NAMALWA (cell line): ENCODE measurements at places on chromosomes 16 and 17.
A peak's percentile ranks its signal among the peaks of the same experiment; 100 is the strongest.

DNA sequence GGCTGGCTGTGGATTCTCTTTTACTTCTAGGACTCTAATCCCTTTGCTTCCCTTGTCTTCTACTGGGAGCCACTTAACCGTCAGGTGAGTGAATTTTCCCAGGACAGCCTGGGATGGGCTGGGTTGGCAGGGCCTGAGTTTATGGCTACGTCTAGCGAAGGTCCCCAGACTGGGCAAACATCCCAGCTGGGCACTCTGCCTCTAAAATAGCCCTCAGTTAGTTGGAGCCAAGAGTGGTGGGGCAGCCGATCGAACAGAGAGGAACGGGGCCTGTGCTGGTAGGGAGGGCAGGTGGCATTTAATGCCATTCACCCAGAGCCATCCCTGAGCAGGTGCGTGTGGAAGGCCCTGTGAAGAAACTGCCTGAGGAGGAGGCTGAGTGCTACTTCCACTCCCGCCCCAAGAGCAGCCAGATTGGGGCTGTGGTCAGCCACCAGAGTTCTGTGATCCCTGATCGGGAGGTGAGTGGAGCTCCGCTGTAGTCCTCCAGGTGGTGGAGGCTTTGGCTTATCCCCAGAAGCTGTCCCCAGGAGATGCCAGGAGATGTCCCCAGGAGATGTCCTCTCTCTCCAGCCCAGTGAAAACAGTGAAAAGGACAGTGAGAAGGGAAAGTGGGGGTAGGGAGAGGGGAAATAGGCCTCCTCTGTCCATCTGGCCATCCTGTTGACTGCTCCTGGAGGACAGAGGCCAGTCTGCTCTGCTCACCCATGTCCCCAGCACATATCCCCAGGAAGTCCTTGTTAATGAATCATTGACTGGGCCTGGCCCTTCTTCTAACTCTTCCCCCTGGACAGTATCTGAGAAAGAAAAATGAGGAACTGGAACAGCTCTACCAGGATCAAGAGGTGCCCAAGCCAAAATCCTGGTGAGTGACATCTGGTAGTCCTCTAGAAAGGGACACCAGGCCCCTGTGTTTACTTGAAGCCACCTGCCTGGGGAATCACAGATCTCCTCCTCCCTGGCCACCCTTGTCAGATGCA lies 4.4 kb downstream of the PNPO start:
- DNase-seq: no peak

GRCh38 chr16:67244387-67245185 lies 2.7 kb downstream of the FHOD1 start:
- DNase-seq: peak; percentile 89

DNA sequence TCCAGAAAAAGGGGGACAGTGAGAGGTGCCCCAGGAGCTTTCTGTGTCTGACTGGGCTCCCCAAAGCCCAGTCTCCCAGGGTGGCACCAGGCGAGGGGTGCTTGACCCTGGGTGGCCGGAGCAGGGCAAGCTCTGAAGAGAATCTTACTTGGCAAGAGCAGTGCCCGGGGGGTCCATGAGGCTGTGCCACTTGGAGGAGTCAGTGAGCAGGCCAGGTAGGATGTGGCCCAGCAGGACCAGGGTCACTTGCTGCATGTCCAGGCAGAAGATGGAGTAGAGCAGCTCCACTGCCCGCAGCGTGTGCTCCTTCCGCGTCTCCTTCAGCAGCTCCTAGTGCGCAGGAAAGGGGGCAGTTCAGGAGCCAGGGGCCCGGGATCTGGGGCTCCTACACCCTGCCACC lies 7.3 kb downstream of the CSF3 start:
- DNase-seq: no peak

DNA sequence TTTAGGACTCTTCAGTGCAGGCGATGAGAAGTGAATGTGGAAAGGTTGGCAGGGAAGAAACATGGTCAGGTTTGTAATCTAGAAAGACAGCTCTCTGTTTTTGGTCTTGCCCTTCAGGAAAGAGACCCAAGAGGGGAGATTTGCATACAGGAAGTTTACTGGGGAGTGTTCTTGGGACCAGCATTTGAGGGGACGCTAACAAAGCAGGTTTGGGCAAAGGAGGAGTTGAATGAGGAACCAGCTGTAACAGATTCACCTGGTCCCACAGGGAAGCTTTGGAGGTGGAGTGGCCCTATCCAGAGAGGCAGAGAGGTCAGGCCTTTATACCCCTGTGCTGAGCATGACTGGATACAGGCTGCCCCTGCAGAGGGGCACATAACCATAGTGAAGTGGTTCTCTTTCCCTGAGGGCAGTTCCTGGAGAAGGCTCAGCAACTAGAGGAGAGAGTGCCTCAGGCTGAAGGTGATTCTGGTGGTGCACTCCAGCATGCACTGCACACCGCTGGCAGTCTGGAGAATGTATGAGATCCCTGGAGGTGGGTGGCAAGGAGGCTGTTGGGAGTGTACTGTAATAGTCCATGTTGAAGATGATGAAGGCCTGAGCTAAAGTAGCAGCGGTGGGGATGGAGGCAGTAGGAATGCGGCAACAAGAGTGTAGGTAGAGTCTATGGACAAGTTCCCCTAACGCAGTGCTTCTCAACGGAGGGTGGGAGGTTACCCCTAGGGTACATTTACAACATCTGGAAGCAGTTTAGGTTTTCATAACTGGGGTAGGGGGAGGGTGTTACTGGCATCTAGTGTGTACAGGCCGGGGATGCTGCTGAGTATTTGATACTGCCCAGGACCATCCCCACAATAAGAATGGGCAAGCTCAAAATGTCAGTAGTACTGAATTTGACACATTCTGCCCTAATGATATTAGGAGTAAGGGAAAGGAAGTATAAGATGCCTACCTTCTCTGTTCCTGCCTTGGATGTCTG lies 37.2 kb downstream of the MAP2K6 start:
- DNase-seq: peak; percentile 2

DNA sequence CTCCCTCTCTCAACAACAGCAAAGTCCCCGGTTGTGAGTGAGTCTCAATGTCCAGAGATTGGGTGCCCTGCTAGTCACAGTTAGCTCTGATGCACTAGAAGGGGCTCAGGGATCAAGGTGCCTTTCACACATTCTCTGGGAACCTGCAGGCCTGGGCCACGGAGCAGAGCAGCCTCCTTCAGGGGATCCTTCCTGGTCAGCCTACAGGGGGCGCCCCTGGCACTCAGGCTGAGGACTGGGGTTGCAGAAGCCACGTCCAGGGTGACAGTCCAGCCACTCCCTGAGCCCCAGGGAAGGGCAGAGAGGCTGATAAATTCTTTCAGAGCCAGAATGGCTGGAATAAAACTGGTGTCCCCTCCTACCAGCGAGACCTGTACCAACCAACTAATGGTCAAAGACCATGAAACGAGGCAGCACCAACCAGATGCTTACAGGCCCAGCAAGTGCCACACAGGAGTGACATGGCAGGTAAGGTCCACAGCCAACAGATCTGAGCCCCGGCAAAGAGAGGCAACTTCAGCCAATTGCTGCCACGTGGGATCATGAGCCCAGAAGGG lies 43.5 kb downstream of the ST3GAL2 start:
- DNase-seq: peak; percentile 53

DNA sequence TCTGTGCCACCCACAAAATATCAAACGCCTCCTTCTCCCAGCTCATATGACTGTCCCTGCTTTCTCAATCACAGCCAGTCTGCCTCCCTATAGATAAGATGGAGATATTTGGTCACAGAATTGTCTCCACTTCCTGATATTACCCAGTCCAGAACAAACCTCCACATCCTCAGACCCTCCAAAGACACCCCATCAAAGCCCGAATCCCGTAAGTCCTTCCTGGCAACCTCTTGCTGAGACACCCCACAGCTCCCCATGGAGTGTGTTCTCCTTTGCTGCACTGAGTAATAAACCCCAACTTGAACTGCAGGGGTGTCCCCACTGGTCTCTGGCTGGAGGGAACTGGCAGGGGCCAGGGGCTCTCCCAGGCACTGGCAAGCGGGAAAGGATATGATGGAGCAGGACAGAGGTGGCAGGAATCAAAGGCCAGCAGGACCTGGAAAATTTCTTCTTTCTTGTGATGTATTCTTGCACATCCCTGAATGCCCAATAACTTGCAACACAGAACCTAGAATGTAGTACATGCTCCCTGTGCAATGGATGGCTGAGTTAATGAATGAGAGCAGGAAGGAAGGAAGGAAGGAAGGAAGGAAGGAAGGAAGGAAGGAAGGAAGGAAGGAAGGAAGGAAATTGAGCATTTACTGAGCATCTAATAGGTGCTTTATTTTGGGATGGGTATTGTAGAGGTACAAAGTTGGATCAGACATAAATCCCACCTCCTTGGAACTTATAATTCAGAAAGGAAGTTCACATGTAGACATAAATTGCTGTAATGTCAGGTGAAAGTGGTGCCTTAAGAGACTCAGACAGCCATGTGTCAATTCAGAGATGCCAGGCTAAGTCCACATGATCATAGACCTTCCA lies 13.9 kb downstream of the TMEM114 start:
- DNase-seq: no peak

DNA sequence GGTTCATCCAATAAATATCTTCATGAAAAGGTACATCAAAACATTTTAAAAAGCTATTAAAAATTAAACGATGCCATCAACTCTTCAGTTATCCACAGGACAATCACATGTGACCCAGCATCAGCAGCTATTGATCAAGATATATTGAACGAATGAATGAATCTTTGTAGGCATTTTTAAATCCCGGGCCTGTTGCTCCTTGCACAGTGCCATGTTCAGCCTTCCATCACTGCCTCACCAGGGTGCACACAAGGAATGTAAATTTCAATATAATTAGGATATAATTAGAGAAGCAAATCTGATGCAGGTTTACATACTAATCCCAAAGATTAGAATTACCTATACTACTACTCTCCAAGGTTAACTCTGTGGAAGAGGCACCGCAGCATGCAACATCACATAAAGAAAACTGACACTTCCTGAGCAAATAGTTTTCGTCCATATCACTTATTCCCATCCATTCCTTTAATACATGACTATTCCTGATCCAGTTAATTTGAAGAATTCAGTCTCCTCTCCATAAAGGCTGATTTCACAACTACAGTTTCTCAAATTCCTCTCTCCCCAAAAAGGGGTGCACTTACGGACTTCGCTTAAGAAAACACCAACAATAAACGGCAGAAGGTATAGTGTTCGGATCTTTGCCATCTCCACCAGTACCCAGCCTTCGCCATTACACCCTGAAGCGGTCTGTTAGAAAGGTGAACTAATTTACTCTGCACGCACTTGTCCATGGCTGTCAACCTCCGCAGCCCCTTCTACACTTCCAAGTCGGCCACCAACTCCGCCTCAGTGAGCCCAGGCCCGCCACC lies 938 bp downstream of the NCOR1 start:
- peak; percentile 49 for DNase-seq

DNA sequence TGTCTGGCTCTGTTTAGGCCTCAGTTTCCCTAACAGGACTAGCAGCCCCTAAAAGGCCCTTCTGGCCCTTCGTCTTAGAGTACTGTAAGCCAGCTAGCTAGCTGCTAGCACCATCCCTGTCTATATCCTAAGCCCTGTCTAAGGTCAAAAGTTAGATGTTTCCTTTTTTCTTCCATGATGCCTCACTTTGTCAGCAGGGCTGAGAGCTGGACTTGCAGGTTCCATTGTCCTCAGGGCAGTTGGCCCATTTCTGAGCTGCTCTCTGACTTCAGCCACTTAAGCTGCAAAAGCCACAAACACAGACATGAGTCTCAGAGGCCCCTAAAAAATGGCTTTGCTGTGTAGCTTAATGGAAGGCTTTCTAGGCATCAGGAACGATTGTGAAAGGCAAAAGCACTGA lies 187.7 kb downstream of the CBLN1 start:
- DNase-seq: no peak

- DNase-seq: no peak
These were observed 34.0 kb downstream of the CIBAR2 start for GRCh38 chr16:85078226-85078625.

- no peak for DNase-seq
These were observed 446.6 kb downstream of the KCNJ18 start for GRCh38 chr17:22138861-22139469.

GRCh38 chr16:9840761-9841665 lies 341.2 kb downstream of the GRIN2A start:
- no peak for DNase-seq

- DNase-seq: no peak
These were observed 24.6 kb upstream of the TEKT3 start for GRCh38 chr17:15366026-15366425.

- DNase-seq: no peak
These were observed 73.6 kb downstream of the NCOR1 start for GRCh38 chr17:16141685-16142084.

DNA sequence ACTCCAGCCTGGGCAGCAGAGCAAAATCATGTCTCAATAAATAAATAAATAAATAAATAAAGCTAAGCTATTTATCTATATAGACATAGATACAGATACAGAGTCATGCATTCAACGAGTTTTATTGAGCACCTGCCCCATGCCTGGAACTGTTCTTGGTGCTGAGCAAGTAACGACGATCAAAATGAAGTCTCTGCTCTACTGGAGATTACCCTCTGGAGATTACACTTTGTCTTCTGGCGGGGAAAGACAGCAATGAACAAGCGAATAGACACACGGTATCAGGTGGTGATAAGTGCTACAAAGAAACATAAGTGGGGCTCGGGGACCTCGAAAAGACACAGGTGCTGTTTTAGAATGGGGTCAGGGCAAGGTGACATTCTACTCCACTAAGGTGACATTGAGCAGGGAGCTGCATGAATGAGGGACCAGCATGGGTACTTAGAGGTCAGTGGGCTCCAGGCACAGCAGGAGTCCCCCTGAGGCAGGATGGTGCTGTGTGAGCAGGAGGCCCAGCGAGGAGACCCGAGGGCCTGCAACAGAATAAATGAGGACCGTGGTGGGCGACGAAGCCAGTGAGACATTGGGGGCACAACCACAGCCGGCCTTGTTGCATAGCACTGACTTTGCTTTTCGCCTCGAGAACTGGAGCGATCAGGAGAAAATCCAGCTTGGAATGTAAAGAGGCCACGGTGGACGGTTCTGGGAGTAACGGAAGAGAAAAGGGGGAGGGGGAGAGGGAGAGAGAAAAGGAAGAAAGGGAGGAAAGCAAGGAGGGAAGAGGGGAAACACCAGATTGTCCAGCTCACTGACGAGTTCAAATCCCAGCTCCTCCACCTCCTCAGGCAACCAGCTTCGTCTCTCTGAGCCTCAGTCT lies 42.4 kb upstream of the MEAK7 start:
- DNase-seq: no peak
